ENCODE measurements at places on chromosomes 4 and X. TPM values are rescaled to one million over a fixed set of nuclear protein-coding genes. Genes with fewer than 3 reads are reported as not detected.

RBM10 gene
- polyA plus RNA-seq, result 64.9 TPM

SMS gene
- polyA plus RNA-seq, result 101 TPM

USP17L20 gene
- polyA plus RNA-seq, result not detected

GASK1B gene
- 0.40 TPM for polyA plus RNA-seq

USP17L24 gene
- polyA plus RNA-seq, result not detected

KIT gene
- 1.1 TPM for polyA plus RNA-seq

STK32B gene
- 42.8 TPM for polyA plus RNA-seq

MAGEC3 gene
- polyA plus RNA-seq, result 2.3 TPM

GAGE2A gene
- not detected for polyA plus RNA-seq

MRFAP1 gene
- polyA plus RNA-seq, result 322 TPM

XAGE1A gene
- polyA plus RNA-seq, result not detected

PAK3 gene
- 92.4 TPM for polyA plus RNA-seq

CPE gene
- 623 TPM for polyA plus RNA-seq

UGT2B15 gene
- not detected for polyA plus RNA-seq

USP17L21 gene
- not detected for polyA plus RNA-seq

CCDC120 gene
- polyA plus RNA-seq, result 3.1 TPM

EMCN gene
- 4.0 TPM for polyA plus RNA-seq

CYBB gene
- polyA plus RNA-seq, result 0.40 TPM

SSX3 gene
- not detected for polyA plus RNA-seq

MAGEC2 gene
- polyA plus RNA-seq, result not detected

HPSE gene
- 0.16 TPM for polyA plus RNA-seq

MAGEB10 gene
- polyA plus RNA-seq, result not detected

RNF4 gene
- polyA plus RNA-seq, result 67.9 TPM

TTC29 gene
- not detected for polyA plus RNA-seq

TSPAN6 gene
- polyA plus RNA-seq, result 63.3 TPM

NCAPG gene
- 2.8 TPM for polyA plus RNA-seq

GC gene
- polyA plus RNA-seq, result not detected

IL1RAPL1 gene
- not detected for polyA plus RNA-seq

ZXDB gene
- 5.4 TPM for polyA plus RNA-seq

EVC2 gene
- 0.27 TPM for polyA plus RNA-seq

TREX2 gene
- not detected for polyA plus RNA-seq

COX7B2 gene
- not detected for polyA plus RNA-seq

GIMD1 gene
- polyA plus RNA-seq, result not detected

STOX2 gene
- polyA plus RNA-seq, result 26.1 TPM

LCORL gene
- 49.0 TPM for polyA plus RNA-seq

CT47B1 gene
- polyA plus RNA-seq, result not detected

SOX3 gene
- polyA plus RNA-seq, result 1.2 TPM

ASB5 gene
- not detected for polyA plus RNA-seq

EGF gene
- not detected for polyA plus RNA-seq

ODAPH gene
- polyA plus RNA-seq, result 2.5 TPM

Measured in neural cell (in vitro differentiated cells).